Suprapubic skin (tissue), 4 donors: ENCODE measurements at places on chromosomes 3 and 15.

GRCh38 chr15:63895194-63895593 is 61.4 kb upstream of the HERC1 start:
- H3K36me3 ChIP-seq, result no peaks in the 10 kb centered on the region
- H3K27me3 ChIP-seq, result no peaks in the 10 kb centered on the region
- H3K4me1 ChIP-seq, result peaks cover 32% of the 10 kb centered on the region
- no peak overlapping the region for H3K4me3 ChIP-seq
- DNase-seq, result no peak
- H3K27ac ChIP-seq, result no peak overlapping the region

GRCh38 chr3:46065294-46065705 is 38.0 kb upstream of the XCR1 start:
- no peak for DNase-seq
- no peak overlapping the region for H3K27ac ChIP-seq
- no peaks in the 10 kb centered on the region for H3K36me3 ChIP-seq

DNA sequence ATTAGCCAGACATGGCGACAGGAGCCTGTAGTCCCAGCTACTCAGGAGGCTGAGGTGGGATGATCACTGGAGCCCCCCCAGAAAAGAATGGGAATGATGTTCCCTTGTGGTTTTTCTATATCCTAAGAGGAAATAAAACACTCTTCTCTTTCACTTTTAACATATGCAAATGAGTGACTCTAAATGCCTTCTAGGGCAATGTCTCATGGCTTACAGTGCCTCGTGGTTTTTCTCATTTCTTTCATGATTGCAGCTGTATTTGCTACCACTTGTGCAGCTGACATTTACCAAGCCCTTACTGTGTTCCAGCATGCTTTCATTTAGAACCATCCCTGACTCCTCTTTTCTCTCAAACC is 26.4 kb downstream of the STOML1 start:
- H3K36me3 ChIP-seq, result no peaks in the 10 kb centered on the region
- peaks cover 17% of the 10 kb centered on the region for H3K4me1 ChIP-seq
- no peak overlapping the region for H3K27ac ChIP-seq

GRCh38 chr15:89139613-89140499 is 51.6 kb downstream of the ABHD2 start:
- H3K27me3 ChIP-seq, result no peaks in the 10 kb centered on the region
- H3K27ac ChIP-seq, result no peak overlapping the region
- H3K36me3 ChIP-seq, result peaks cover 13% of the 10 kb centered on the region
